H4 (cell line): ENCODE measurements at places on chromosomes 12 and 14.

DNA sequence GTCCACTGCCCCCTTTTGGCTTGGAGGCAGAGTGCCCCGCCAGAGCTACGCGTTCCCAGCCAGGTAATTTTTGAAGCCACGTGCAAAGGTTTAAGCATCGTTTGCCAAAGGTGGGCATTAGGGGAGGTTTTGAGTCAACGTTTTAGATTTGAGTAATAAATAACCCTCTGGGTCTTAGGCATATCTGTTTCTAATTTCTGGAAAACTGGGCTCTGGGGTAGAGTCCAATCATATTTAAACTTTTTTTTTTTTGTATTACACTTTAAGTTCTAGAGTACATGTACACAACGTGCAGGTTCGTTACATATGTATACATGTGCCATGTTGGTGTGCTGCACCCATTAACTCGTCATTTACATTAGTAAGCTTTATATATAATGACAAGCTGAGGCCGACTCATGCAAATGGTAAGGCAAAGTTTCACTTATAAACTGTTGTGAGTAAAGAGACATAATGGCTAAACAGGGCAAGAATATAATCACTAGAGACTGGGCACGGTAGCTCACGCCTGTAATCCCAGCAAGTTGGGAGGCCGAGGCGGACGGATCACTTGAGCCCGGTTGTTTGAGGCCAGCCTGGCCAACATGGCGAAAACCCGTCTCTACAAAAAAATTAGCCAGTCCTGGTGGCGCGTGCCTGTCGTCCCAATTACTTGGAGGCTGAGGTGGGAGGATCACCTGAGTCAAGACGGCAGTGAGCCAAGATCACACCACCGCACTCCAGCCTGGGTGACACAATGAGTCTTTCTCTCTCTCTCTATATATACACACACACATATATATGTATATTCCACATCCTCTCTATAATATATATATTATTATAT lies 491 bp upstream of the NR2C1 start:
- no peak for DNase-seq

- DNase-seq, result no peak
Measured at GRCh38 chr12:6768437-6768914, 2.3 kb downstream of the PTMS start.

GRCh38 chr14:50122291-50122690 lies 5.9 kb upstream of the VCPKMT start:
- no peak for DNase-seq

- no peak for DNase-seq
Measured at GRCh38 chr12:14988035-14988434, 15.2 kb downstream of the PDE6H start.

DNA sequence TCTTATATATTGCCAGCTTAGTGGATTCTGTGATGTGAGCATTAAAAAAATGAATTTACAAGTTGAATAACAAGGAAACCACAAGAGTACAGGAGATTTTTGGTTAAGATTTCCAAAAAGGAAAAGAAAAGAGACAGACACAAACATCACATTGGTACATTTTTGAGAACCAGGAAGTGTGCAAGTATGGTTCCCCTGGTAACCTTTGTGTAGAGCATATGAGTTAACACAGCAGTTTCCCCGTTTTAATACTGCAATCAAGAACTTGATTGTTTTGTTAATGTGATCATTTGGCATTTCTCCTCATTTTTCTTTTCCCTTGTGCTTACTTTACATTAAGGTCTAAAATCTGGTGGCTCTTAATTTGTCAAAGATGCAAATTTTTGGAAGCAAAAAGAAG lies 490.4 kb upstream of the ATP2B1 start:
- no peak for DNase-seq
